ENCODE measurements at places on chromosomes 12 and 14.

GRCh38 chr12:63841011-63841410, 3.5 kb upstream of the SRGAP1 start:
- DNase-seq = no peak

DNA sequence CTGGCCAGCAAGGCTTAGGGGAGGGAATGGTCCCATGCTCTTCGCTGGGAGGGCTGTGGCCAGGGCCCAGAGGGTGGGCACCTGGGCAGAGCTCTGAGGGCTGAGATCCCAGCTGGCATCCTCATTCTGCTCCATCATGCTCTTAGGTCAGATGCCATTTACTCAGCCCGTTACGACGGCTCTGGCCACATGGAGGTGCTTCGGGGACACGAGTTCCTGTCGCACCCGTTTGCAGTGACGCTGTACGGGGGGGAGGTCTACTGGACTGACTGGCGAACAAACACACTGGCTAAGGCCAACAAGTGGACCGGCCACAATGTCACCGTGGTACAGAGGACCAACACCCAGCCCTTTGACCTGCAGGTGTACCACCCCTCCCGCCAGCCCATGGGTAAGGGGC, 30.8 kb upstream of the LRP1-AS start:
- DNase-seq = no peak

GRCh38 chr14:51129130-51129529, 34.2 kb upstream of the TRIM9 start:
- no peak for DNase-seq

DNA sequence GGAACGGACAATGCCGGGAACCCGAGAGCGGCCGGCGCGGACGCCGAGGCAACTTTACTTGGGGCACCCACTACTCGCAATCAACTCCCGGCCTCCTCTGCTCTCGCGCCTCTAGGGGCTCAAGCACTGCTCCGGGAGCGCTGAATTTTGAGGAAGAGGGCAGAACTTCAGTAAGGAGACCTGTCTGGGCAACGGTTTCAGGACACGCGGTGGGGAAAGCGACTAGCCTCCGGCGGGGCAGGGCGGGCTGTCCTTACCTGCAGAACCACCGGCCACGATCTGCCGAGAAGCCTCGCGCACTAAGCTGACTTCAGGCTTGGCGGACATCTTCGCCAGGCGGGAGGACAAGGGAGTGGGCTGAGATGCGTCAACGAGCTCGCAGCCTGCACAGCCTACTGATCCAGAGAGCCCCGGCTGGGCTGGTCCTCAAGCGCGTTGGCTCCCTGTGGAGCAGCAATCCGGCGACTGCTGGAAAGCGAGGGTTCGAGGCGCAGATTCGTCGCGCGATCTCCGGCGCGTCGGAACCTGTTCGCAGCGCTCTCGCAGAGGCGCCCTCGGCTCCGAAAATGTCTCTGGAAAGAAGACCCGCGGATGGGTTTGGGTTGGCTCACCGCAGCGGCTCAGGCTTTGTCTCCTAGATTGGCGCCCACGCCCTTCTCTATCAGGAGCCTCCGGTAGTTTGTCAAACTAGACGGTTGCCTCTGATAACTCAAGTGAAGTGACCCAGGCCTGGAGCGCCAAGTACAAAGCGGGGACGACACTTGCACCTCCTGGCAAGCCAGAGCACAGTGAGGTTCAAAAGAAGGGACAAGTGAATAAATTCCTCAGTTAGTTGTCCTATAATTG, at the start of gene SLC25A21:
Gene SLC25A21 (minus strand): TSS at position 583 of the 846 bp plus-strand sequence.
- peak; percentile 84 for DNase-seq

- no peak for DNase-seq
Measured at GRCh38 chr12:120757949-120758348, 32.3 kb downstream of the ACADS start.

- no peak for DNase-seq
Measured at GRCh38 chr12:49220972-49221371, 32.1 kb upstream of the TUBA1A start.

- no peak for DNase-seq
Measured at GRCh38 chr12:4454315-4454860, 8.8 kb upstream of the FGF6 start.

DNA sequence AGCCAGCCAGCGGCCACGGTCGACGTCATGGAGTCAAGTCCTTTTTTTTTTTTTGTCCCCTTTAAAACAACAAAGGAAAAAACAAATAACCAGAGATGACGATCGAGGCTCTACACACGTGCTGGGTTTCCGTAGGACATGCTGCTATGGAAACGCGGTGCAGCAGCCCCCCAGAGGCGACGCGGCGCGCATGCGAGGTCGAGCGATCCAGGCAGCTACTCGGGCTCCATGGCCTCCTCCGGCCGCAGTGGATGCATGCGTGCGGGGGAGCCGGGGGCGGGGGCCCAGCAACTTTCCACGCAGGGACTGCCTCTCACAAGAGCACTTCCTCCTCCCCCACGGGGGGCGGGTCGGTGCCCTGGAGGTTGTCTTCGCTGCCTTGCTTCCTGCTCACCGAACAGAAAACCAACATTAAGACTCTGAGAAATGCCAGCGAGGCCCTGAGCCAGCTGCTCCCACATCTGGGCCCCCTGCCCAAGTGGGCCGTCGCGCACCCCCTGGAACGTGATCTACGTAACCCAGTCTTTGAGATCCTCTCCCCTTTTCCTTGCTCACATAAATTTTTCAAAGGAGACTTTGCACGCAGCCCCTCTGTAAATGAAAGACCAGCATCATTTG, 30.7 kb downstream of the P2RX4 start:
- no peak for DNase-seq

DNA sequence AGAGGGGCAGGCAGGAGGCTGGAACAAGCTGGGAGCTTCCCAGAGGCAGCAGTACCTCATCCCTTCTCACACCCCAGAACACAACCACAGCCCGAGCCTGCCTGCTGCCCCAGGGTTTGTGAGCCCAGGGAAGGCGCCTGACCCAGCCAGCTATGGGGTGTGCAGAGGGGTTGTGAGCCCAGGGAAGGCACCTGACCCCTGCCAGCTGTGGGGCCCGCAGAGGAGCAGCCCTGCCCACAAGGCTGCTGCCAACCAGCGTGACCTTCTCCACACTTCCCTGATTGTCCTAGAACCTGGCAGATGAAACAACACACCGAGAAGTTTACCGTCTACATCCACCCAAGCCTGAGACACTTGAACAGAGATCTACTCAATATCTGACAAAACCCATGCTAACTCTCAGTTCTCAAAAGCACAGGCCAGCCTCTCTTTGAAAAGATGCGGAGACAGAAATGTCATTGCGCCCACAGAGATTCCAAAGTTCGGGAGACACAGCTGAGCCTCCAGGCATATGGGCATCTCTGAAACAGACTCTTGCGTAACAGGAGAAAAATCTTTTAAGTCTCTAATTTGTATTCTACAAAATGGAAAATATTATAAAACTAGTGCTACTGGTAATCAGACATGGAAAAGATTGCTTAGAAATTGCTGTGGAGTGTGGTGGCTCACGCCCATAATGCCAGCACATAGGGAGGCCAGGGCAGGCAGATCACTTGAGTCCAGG, 47.3 kb downstream of the SFSWAP start:
- DNase-seq = no peak

GRCh38 chr12:23099604-23100003, 474.6 kb downstream of the ETNK1 start:
- DNase-seq = no peak

GRCh38 chr14:20679907-20680306, 4.5 kb upstream of the RNASE4 start:
- DNase-seq = no peak

- no peak for DNase-seq
Measured at GRCh38 chr12:22539055-22539454, 5.3 kb downstream of the C2CD5 start.

DNA sequence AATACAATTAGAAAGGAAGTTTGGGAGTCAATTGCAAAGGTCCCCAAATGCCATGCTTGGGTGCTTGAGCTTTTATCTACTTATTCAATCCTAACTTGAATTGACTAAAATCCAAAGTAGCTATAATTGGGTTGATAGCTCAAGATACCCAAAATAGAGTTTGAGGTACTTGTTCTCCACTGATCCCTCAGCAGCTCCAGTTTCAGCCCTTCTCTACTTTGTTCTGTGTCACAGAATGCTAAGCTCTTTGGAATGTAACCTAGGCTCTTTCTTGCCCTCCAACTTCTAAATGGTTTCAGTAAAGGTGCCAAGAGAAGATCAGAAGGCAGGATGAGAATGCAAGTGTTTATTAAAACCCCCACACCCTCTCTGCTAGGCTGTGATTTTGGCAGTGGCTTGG, 251.4 kb upstream of the CLEC14A start:
- no peak for DNase-seq

GRCh38 chr12:120988234-120988633, 9.9 kb downstream of the HNF1A start:
- no peak for DNase-seq

- DNase-seq = no peak
Measured at GRCh38 chr12:74456431-74456830, 81.2 kb upstream of the ATXN7L3B start.

DNA sequence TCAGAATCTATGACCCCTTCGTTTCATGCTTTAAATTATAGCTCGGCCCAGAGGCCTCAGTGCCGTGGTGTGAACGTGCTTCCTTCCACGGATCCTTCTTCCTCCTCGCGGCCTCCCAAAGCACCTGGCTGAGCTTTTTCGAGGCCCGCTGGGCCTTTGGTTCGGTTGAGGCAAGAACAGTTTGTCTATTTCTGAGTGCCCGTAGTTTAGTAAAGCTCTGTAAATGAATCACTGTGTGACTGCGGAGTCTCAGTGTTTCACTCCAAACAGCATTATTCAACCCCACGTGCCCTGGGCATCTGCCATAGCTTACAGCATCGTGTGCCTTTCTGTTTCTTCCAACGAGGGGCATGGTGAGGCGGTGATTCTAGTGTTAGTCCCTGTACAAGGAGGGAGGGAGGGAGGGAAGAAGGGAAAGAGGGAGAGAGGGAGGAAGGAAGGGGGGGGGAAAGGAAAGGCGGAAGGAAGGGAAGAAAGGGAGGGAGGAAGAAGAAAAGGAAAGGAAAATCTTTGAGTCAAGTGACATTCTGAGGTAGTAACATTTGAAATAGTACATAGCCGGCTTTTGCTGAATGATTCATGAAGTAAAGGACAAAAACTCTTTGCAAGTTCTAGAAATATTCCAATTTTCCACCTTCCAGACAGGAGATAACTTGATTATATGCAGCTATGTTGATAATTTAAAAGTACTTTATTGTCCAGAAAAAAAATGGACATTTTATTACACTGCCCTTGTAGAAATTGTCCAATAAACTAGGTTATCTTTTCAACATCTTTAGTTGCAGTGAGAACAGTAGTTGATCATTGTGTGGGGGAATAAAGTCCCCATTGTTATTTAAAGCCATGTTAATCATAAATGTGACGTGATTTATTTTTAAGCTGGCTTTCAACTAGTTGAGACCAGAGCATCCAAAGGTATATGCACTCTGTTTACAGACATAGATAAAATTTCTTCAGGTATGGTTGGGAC, 1.2 kb upstream of the TRIM9 start:
- DNase-seq = peak; percentile 54

- no peak for DNase-seq
Measured at GRCh38 chr12:90027889-90028634, 319.4 kb upstream of the ATP2B1 start.

DNA sequence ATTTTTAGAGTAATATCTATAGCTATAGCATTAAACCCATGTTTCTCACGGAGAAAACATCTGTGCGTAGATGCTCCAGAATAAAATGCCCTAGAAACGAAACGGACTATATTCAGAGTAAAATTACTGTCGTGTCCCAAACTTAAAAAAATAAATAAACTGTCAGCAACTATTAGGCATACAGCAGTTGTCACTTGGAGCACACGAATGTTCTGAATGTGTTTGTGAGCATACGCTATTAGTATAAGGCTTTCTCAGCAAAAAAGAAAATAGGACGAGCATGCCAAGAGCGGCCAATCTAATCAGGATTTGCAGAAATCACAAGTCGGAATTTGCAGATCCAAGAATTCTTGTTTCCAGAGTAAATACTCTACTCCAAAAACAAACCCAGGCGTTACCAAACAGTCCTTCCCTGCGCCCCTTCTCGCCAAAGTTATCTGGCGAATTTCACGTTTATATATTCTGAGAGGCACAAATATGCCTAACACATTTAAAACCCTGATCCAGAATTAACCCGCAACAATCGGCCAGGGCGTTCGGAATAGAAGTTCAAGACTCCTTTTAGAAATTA, 836 bp downstream of the PTPN21 start:
- DNase-seq = no peak

GRCh38 chr12:85834378-85834777, 1.8 kb downstream of the RASSF9 start:
- DNase-seq = no peak

DNA sequence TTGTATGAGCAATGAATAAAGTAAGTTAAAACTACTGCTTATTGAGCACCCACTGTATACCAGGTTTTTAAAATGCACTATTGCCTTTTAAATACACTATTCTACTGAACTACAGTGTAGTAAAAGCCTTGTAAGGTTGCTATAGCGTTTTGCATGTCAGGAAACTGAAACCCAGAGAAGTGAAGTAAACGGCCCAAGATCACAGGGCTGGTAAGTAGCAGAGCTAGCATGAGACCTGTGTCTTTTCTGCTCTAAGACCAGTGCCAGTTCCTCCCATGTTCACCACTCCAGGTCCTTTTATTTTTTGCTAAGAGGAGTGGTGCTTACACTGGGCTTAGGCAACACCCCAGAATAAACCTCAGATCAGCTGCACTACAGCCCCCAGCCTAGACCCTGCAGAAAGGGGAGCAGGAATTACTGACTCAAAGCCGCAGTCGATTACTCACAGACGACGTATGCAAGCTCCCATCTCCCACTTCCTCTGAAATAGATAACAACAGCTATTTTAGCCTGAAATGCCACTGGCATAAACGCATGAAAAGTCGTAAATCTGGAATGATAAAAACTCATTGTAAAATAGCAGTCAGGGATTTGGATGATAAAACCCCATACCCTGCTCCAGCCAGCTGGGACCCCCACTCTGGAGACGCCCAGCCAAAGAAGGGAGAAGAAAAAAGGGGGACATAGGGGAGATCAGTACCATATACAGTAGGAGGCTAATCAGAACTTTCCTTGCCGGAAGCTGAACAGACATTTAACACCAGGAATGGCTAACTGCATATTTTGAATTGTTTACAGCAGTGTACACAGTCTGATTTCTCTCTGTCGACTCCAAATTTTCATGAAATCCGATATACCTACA, 108.3 kb downstream of the NUAK1 start:
- DNase-seq = no peak

DNA sequence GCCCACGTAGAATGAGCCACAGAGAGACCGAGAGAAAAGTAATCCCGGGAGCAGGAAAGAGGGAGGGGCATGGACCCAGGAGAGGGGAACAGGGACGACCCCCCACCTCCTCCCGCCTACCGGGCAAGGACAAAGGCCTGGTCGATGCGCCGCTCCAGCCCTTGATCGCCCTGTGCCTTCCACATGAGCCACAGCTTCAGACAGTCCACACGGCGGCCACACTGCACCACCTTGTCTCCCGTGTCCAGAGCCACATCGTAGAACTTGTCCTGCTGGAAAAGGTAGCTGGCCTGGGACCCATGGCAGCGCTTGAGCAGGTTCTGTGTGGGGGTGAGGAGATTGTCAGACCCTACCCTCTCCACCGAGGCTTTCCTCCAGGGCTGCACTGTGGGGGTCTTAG, 20.5 kb upstream of the ZNF740 start:
- DNase-seq = no peak
